ENCODE measurements at places on chromosomes 6 and 20. TPM values are rescaled to one million over a fixed set of nuclear protein-coding genes. Genes with fewer than 3 reads are reported as not detected.
A peak's percentile ranks its signal among the peaks of the same experiment; 100 is the strongest.

DNA sequence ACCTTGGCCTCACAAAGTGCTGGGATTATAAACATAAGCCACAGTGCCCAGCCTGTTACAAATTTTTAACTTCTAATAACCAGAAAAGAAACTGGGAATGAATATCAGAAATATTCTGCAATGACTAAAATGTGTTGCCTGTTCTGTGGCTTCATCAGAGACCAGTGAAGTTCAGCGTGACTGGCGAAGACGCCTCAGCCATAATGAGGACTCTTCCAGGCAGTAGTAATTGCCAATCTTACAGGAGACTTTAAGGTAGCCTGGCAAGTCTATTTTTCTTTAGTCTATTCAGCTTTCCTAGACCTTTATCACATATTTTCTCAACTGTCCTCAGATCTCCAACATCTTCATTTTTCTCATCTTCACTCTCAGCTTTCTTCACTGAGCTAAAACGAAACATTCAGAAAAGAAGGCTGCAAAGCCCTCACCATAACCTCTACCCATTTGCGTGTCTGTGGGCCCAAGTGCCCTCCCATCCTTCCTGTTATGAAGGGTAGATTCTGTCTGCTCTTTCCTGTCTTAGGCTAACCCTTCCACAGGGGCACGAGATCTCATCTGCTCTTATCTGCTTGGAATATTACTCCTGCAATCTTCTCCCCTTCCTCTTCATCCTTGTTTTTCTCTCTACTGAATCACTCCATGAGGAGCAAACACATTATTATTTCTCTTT, 42.0 kb upstream of the OLIG3 start:
- no peak overlapping the region for H3K4me3 ChIP-seq
- no peak overlapping the region for H3K27ac ChIP-seq
- H3K4me1 ChIP-seq = no peaks in the 10 kb centered on the region
- no peak for DNase-seq

DNA sequence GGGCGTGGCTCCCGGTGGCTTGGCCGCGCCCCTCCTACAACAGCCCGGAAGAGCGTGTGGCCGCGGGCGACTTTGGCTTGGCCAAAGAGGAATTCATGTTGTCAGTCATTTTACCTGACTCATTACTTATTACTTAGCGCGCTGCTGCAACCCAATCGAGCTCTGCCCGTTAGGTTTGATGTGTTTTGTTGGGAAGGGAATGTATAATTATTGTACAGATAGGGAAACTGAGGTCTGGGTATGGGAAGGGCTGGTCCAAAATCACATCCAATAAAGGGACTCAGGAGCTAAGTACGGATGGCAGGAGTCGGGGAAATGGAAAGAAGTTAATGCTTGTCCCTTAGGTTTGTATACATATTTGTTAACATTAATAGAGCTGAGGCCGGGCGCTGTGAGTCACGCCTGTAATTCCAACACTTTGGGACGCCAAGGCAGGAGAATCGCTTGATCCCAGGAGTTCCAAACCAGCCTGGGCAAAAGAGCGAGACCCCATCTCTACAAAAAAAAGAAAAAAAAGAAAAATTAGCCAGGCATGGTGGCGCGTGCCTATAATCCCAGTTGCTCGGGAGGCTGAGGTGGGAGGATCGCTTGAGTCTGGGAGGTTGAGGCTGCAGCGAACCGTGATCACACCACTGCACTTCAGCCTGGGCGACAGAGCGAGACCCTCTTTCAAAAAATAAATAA, 639 bp upstream of the ZNF335 start:
- peaks cover 31% of the 10 kb centered on the region for H3K36me3 ChIP-seq
- DNase-seq = no peak
- H3K27me3 ChIP-seq = no peaks in the 10 kb centered on the region
- peak overlapping the region; percentile 69 for H3K4me3 ChIP-seq
- peaks cover 26% of the 10 kb centered on the region for H3K4me1 ChIP-seq

NFATC2 gene
- not detected for total RNA-seq

- DNase-seq = peak; percentile 52
- H3K36me3 ChIP-seq = no peaks in the 10 kb centered on the region
- H3K27me3 ChIP-seq = no peaks in the 10 kb centered on the region
- H3K4me1 ChIP-seq = peaks cover 38% of the 10 kb centered on the region
These were observed 276.0 kb downstream of the TFAP2A start for GRCh38 chr6:10138917-10139316.

DNA sequence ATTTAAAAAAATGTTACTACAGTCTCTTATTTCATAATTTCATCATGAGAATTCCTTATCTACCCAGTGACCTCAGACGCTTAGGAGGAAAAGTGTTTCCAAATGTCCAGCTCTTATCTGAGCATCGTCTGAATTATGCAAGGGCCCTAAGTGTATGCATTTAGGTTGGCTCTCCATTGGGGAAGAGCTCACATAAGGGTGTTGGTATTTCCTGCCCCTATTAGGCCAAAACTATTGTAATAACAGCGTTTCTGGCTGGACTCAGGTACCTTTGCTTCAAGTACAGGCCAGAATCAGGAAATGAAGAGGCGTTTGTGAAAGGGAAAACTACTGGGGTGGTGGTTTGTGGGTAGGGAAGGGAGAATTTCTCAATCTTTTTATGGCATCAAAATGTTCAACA, 40.4 kb upstream of the SGK1 start:
- H3K27ac ChIP-seq = no peak overlapping the region
- H3K36me3 ChIP-seq = no peaks in the 10 kb centered on the region
- H3K27me3 ChIP-seq = no peaks in the 10 kb centered on the region

- no peak overlapping the region for H3K4me3 ChIP-seq
- peak overlapping the region; percentile 3 for H3K27ac ChIP-seq
- DNase-seq = no peak
- H3K4me1 ChIP-seq = peaks cover 18% of the 10 kb centered on the region
These were observed 1.2 kb upstream of the GJA1 start for GRCh38 chr6:121434037-121434770.

NT5DC1 gene
- 10.0 TPM for total RNA-seq

DNA sequence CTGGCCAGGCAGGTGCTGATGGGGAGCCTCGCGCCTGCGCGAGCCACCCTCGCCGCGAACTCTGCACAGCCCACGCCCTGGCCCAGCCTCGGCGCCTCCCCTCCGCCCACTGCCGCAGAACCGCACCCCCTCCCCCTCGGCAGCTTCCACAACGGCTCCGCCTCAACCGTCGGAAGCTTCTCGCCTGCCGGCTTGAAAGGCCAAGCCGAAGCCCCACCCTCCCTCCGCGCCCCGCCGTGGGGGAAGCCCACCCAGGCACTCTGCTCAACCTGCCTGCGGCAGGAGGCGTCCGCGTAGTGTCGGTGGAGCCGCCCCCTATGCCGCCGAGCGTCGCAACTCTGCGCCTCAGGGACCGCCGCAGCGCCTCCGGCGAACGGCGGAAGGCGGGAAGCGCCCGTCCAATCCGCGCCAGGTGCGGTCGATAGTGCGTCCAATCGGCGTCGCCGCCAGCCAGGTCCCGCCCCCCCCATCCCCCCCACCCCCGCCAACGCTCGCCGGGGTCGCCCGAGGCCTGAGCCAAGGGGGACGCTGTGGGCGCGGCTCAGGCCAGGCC, at the start of gene SYCP2:
SYCP2 (minus strand) TSS at position 342 of the 553 bp plus-strand sequence. CDS start 11,224 bp downstream, outside the sequence.
- H3K36me3 ChIP-seq = peaks cover 10% of the 10 kb centered on the region
- no peak within 1 kb of the TSS for H3K27ac ChIP-seq
- H3K4me3 ChIP-seq = peak within 1 kb of the TSS; percentile 44
- no peaks in the 10 kb centered on the region for H3K27me3 ChIP-seq
- peaks cover 13% of the 10 kb centered on the region for H3K4me1 ChIP-seq
- no peak for DNase-seq

DNA sequence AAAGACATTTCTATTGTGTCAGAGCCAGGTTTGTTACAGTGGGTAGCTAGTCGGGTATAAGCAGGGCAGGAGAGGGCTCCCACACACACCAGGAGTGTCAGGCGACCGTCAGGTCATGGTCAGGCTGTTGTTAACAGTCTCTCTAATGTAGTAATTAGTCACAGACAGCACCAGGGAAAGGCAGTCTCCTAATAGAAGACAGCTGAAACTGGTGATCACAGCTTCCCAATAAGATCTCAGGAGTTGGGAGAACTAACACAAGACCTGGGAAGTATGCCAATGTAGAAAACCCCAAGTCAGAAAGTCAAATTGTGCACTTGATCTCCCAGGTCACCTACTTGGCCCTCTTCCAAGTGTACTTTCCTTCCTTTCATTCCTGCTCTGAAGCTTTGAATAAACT, 53.0 kb upstream of the GPR6 start:
- H3K27ac ChIP-seq = no peak overlapping the region
- no peaks in the 10 kb centered on the region for H3K27me3 ChIP-seq
- no peaks in the 10 kb centered on the region for H3K36me3 ChIP-seq
- no peak overlapping the region for H3K4me3 ChIP-seq
- no peaks in the 10 kb centered on the region for H3K4me1 ChIP-seq

ARHGAP18 gene
- 34.5 TPM for total RNA-seq
